ENCODE measurements at places on chromosomes 6 and 20.

- peak; percentile 5 for DNase-seq
Measured at GRCh38 chr6:151807513-151808370, at the start of gene ESR1. Gene ESR1 (plus strand): TSS chr6:151807682. CDS start chr6:151807913, 231 bp downstream.

DNA sequence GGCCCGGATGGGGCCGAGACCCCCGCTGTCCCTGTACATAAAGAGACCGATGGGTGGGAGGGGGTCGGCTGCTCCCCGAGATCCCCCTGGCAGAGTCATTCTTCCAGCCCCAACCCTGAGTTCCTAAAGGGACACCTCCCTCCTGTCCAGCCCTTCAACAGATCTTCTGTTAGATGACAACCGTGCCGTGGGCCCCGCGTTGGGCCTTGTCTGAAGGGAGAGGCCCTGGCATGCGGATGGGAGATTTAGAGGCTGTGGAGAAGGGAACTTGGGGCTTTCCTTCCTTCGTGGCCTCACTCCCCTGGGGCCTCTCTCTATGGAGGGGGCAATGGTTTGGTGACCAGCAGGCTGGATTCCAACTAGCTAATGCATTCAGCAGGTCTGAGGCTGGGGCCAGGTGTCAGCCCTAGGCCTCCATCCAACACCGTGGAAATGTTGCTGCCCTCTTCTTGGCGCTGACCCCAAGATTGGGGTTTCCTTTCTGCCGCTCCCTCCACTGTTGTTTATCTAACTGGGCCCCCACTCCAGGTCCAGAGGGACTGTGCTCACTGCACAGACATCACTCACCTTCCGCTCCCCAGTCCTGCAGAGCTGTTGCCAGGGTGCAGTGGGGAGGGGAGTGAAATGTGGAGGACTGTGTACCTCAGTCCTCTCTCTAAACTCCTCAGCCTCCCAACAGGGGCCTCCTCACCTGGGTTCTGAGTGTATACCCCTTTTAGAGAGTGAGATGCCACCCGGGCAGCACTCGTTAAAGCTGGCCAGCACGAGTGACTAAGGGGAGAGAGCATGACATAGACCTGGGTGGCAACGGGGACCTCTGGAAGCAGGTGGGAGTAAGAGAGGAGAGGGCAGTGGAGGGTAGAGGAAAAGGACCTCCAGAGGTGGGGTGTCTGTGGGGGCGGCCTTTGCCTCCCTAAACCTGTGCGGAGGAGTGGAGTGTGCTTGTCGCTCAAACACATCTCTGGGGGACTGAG, 6.7 kb downstream of the TMEM151B start:
- no peak for DNase-seq

DNA sequence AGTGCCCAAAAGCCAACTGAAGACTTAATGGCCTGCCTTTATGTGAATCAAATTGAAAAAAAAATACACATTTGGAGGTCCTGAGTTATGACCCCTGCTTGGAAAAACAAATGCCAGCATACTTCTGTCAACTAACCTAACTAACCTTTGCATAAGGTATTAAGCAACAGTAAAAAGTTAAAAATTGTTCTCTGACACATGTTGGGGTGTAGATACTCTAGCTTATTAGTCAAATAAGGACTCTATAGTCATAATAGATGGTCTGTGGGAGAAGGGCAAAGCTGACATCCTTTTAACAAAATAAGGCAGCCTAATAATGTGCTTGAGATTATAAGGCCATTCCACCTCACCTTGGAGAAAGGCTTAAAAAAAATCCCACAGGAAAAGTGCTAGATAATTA, 140.5 kb downstream of the HIVEP2 start:
- no peak for DNase-seq

- DNase-seq, result no peak
Measured at GRCh38 chr6:63883597-63883996, 248.0 kb downstream of the PHF3 start.

GRCh38 chr6:33756211-33756954, 9.7 kb upstream of the IP6K3 start:
- DNase-seq, result no peak

GRCh38 chr6:157280947-157281346, 42.4 kb downstream of the TMEM242 start:
- DNase-seq, result no peak

GRCh38 chr6:112269979-112270566, 15.7 kb upstream of the LAMA4 start:
- no peak for DNase-seq

DNA sequence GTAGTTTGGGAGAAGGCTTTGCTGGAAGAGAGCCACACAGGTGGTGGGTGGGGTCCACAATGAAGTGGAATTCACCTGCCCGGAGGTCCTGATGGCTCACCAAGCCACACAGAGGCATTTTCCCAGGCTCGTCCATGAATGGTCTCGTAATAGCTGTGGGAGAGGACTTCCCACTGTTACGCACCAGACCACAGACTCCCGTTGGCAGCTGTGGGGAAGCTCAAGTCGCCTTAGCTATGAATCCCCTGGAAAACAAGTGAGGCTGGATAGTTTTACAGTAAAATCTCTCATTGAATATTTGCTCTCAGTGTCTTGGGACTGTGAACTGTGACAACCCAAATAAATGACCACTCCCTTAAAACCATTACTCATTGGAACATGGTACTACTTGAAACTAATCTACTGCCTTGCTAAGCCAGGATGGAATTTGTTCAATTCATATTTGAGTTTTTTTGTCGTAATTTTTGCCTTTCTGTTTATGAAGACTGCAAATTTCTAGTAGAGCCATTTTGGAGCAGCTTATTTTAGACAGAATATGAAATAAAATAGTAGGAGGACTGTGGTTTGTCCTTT, 79.4 kb downstream of the JAG1 start:
- DNase-seq, result no peak

GRCh38 chr6:139472351-139473015, 98.0 kb upstream of the CITED2 start:
- DNase-seq, result peak; percentile 42

DNA sequence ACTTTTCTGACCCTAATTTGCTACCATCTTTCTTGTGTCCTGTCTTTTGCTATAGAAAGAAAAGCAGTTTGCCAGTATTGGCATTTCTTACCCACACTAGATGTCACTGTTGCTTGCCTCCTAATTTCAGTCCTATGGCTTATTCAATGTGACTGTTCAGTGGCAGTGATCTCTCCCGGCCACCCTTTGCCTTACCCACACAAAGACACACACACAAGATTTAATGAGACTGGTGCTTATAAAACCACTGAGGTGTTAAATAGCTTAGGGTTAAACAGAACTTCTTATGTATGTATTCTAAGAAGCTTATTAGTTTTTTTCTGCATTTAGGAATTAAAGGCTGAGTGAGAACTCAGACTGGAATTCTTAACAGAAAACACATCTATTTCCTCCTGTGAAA, 233.6 kb upstream of the ASCC3 start:
- DNase-seq, result peak; percentile 75

- DNase-seq, result no peak
Measured at GRCh38 chr6:167314180-167314821, 10.6 kb upstream of the TTLL2 start.

- DNase-seq, result peak; percentile 48
Measured at GRCh38 chr6:47478233-47479139, 897 bp downstream of the CD2AP start.

GRCh38 chr20:1998715-1999114, 4.9 kb upstream of the PDYN start:
- DNase-seq, result no peak

GRCh38 chr20:22070610-22071058, 365.2 kb downstream of the PAX1 start:
- no peak for DNase-seq

- DNase-seq, result no peak
Measured at GRCh38 chr6:132286298-132287019, 114.8 kb downstream of the MOXD1 start.

GRCh38 chr6:139540276-139540675, 165.8 kb upstream of the CITED2 start:
- peak; percentile 78 for DNase-seq

DNA sequence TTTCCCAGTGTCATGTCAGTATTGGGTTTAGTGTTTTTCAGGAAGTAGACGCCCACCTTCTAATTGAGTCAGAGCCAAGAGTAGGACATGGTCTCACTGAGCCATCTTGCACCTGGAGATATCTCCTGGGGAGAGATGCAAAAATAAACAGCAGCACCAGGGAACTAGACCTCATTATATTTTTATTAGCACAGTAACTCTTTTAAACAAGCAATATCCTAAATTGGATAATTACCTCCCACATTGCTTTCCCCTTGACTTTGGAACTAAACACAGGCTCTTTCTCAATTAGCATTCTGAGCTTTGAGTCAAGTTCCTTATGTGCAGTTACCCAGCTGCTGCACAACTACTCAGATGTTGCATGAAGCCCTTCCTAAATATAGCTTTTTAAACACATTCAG, 175.4 kb downstream of the IBTK start:
- DNase-seq, result peak; percentile 77

DNA sequence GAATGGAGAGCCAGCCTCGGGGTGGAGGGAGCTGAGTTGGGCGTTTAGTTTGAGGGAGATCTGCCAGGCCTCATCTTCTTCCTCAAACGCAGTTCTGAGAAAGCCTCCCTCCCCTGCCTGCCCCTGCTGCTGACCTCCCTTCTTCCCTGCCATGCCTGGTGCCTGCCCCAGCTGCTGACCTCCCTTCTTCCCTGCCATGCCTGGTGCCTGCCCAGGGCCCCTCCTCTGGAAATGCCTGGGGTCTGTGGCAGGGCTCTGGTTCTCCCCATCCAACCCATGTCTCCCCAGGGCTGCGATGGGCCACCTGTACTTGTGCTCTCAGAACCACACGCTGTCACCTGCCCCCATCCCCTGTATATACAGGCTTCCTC, 114.6 kb downstream of the VEGFA start:
- DNase-seq, result no peak

DNA sequence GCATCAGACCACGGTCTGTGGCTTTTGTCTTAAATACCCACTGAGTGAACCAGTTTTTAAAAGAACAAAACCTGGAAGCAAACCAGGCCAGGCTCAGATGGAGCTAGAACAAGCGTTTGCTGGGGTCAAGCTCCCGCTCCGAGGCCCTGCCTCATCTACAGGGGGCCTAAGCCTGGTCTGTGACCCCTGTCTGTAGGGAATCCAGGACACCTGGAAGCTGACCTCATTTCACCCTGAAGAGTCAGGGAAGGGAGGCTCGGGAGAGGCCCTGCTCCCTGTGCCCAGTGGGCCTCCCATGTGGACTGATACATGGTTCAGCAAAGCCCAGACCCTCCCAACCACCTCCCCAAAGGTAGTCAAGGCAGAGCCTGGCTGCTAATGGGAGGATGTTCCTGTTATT, 26.8 kb upstream of the DLGAP4 start:
- no peak for DNase-seq

- no peak for DNase-seq
Measured at GRCh38 chr6:168180548-168181011, 101.6 kb upstream of the FRMD1 start.

DNA sequence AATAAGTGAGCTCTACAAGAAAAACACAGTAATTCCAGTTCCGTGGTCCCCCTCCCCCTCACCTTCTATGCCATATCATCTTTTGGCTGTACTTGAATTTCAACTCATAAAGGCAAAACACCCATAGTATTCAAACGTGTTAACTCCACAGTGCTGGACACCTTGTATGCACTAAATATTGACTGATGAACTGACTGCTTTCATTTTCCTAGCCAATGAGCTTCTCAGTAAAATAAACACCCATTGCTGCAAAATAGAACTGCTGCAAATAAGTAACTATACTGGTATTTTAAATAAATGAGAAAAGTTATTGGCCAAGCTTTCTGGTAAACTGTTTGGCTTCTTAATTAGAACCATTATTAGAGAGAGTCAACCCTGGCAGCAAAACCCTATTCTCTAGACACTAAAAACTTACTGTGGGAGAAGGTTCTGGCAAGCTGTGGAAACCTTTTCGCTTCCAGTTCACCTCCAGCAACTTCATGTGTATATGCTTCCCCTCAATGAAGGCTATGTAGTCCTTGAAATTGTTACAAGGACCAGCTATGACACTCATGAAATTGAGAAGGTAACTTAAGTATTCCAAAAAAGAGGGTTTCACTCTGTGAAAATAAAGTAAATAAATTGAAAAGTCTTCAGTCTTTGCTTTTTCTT, 86.0 kb downstream of the MBOAT1 start:
- DNase-seq, result no peak

GRCh38 chr6:137542713-137543112, 48.5 kb upstream of the OLIG3 start:
- DNase-seq, result no peak

DNA sequence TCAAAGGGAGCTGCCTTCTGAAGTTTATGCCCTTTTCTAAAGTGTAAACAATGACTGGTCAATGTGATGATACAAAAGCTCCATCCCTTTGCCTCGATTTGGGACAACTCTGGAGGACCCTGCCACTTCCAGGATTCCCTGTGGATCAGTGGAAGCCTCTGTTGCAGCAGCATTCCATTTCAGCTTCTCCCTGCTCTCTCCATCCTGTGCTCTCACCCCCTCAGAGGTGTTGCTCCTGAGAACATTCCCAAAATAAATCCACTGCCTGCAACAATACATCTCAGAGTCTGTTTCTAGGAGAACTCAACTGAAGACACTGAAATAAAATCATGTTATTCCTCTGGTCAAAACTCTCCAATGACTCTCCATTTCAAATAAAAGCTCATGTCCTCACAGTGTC, 263.6 kb downstream of the HACE1 start:
- DNase-seq, result no peak

DNA sequence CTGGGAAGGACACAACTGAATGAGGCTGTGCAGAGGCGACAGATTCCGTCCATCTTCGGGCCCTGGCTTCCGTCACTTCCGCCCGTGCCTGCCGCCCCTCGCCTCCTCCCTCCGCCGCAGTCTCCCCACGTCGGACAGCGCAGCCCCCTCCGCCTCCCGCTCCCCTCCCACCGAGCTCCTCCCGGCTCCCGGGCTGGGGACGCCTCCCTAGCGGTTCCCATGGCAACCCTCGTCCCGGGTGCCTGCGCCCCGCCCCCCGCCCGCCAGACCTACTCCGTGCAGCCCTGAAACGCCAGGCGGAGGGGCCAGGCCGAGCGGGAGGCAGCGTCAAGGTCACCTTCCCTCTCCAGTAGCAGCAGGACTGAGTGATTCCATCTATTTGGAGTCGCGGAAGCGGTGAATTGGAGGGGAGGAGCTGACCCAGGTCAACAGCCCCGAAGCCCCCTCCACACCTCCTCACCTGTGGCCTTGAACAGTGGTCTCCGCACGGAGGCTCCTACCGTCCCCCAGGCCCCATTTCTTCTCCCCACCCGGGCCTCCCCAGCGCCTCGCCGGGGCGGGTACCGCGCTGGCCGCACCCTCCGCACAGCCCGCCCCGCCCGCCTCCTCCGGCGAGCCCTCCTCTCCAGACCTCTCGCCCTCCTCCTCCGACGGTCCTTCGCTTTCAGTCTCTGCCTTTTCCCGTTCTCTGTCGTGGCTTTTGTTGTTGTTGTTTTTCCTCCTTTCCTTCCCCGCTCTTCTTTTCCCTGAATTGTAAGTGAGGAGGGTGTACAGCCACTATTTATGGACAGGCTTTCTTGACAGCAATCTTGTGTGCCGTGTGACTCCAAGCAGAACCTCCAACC, 951 bp downstream of the NRSN2 start:
- DNase-seq, result peak; percentile 96

- DNase-seq, result peak; percentile 87
Measured at GRCh38 chr20:62603021-62603906, 39.0 kb upstream of the SLCO4A1 start.

GRCh38 chr20:22315771-22316170, 268.6 kb downstream of the FOXA2 start:
- no peak for DNase-seq

GRCh38 chr6:399785-400534, 8.4 kb downstream of the IRF4 start:
- no peak for DNase-seq

- DNase-seq, result no peak
Measured at GRCh38 chr20:64080013-64080812, at the start of gene OPRL1. Gene OPRL1 (plus strand): TSS chr20:64080082. CDS start chr20:64092721, 12,639 bp downstream.
